Astrocyte of the cerebellum (primary cell): ENCODE measurements at places on chromosomes 7 and 10.

DNA sequence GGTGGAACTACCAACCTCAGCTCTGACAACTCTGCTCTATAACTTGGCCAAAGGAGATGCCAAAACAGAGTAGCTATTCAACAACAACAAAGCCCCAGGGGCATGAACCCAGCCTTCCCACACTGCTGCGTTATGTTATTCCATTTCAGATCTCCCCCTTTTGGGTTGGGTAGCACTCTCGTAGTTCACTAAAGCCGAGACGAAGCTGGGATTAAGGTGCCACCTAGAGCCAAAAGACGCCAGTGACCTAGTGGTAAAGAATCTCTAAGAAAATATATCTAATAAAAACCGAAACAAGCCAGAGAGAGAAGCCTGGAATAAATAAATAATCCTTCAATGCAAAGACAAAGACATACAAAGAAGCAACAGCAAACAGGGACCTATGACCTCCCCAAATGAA lies 217.3 kb downstream of the HERPUD2 start:
- DNase-seq = no peak

- no peak for DNase-seq
Measured at GRCh38 chr10:95346715-95347401, 56.1 kb upstream of the PDLIM1 start.

- DNase-seq = no peak
Measured at GRCh38 chr7:142750321-142750938, 1.2 kb downstream of the PRSS1 start.

GRCh38 chr7:111090846-111091245 lies at the start of gene LRRN3:
LRRN3 (plus strand) TSS chr7:111091127; CDS start chr7:111122773, 31,646 bp downstream.
- no peak for DNase-seq

DNA sequence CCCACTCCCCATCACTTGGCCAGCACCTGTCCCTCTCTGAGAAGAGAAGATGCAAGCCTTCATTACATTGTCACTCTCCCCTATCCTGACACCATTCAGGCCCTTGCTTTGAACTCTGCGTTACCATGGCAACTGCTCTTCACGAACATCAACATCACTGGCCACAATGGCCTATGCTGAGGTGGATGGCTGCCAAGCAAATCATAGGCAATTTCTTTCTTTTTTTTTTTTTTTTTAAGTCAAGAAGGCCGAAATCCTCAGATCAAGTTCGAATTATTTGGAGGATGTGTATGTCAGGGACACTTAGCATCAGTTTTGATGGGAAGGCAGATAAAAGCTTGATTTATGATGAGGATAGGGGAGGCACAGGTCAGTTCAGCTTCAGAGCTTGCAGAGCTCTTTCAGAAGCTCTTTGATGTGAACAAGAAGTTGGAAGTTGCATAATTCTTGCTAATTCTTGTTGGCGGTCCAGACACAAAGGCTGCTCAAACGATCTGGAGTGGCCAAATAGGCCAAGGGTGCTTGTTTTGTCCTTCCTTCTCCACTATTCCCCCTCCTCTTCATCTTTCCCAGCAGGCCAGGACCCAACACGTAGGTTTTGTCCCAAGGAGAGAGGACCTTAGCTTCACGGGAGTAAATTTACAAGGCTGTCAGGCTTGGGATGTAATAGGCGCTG lies 179.9 kb upstream of the NPVF start:
- DNase-seq = no peak

GRCh38 chr7:55202150-55202913 lies 162.8 kb upstream of the LANCL2 start:
- no peak for DNase-seq

GRCh38 chr7:11170175-11170574 lies 196.5 kb downstream of the PHF14 start:
- no peak for DNase-seq

GRCh38 chr10:1400101-1401070 lies 336.9 kb downstream of the ADARB2 start:
- no peak for DNase-seq

GRCh38 chr7:2523461-2523936 lies 3.9 kb downstream of the LFNG start:
- no peak for DNase-seq

- no peak for DNase-seq
Measured at GRCh38 chr7:44136731-44137130, 4.4 kb downstream of the MYL7 start.

DNA sequence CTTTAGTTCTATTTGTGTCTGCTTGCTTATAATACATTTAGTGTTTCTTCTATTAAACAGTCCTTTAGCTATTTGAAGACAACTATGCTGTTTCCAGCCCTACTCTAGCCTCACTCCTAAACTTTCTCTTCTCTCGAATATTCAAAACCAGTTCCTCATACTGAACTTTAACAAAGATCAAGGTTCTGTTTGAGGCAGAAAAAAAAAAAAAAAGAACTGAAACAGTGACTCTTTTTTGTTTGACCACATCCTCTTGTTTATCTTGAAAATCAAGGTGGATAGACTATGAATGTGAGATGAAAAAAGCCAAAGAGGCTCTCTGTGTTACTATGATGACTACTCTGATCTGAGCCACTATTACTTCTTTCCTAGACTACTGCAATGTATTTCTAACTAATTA lies 154.3 kb downstream of the ZNF365 start:
- DNase-seq = no peak

- DNase-seq = peak; percentile 55
Measured at GRCh38 chr10:2978111-2978510, 89.2 kb upstream of the PFKP start.

GRCh38 chr7:50667789-50668226 lies 102.6 kb upstream of the DDC start:
- DNase-seq = no peak

- no peak for DNase-seq
Measured at GRCh38 chr7:134396031-134396430, 62.9 kb downstream of the AKR1B1 start.
